ENCODE measurements at places on chromosomes 3 and 15.

GRCh38 chr15:28122038-28122949 is 23.2 kb upstream of the OCA2 start:
- DNase-seq, result no peak

- DNase-seq, result no peak
These were observed 97.9 kb downstream of the RORA start for GRCh38 chr15:61130950-61131942.

DNA sequence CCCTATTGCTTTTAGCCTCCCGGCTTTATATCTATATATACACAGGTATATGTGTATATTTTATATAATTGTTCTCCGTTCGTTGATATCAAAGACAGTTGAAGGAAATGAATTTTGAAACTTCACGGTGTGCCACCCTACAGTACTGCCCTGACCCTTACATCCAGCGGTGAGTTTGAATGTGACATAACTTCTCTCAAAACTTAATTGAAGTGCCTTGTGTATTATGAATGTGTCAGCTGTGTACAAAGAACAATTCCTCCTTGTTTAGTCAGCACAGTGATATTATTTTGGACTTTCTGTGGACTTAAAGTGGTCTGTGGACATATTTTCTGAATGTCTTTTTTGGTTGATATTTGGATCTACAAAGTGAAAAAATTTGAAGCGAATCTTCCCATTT is 220 bp downstream of the TP63 start:
- DNase-seq, result no peak

DNA sequence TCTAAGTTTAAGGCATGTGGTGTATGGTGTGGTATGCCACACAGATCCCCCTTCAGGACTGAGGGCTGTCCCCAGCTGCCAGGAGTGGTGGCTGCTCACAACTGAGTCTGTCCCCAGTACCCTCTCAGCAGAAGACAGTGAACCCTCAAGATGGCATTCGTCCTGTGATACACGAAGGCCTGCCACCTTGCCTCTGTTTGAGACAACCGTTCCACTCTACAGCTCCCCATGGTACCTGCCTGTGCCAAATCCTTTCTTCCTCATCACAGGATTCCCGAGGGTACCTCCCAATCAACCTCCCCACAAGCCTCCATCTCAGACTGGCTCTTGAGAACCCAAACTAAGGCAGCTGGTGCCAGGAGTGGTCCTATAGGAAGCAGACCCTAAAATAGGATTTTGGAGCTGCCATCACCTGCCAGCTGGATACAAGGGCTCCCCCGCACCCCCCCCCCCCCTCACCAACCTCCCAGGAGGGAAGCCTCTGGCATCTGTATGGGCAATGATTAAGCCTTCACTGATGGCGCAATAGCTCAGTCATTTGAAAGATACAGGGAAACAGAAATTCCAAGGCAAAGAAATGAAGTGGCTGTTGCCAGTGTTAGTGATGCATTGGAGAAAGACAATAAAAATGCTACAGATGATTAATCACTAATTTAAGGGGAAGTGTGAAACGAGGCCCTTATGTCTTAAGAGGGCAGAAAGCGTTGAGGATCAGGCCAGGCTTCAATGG is 230.0 kb upstream of the LYSMD4 start:
- DNase-seq, result no peak

- no peak for DNase-seq
These were observed 3.8 kb downstream of the SHOX2 start for GRCh38 chr3:158102242-158103080.

DNA sequence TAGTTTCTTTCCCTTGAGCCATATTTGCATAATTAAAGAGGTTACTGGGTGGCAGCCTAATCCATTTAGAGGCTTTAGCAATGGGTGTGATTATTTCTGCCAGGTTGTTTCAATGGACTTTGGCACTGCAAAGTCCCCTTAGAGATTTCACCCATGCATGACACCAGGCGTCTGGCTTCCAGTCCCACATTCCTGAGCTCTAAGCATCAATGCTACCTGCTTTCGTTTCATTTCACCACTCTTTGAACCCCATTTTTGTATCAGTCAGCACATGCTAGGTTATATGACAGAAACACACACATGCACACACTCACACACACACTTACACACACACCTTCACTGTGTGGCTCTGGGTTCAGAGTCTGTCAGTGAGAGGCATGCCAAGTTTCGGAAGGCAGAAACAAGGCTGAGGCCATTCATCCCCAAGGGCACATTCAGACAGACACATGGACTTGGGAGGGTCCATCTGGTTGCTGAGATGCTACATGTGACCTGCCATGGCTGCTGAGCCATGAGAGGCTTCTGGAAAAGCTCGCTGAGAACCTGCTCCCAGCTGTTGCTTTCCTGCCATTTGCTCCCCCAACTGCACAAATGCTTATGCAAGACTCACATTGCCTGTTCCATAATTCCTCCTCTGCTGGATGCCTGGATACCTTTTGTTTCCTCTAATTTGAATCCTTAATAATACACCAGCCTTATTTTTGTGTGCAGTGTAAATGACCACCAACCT is 354.1 kb downstream of the GABRG3 start:
- no peak for DNase-seq

DNA sequence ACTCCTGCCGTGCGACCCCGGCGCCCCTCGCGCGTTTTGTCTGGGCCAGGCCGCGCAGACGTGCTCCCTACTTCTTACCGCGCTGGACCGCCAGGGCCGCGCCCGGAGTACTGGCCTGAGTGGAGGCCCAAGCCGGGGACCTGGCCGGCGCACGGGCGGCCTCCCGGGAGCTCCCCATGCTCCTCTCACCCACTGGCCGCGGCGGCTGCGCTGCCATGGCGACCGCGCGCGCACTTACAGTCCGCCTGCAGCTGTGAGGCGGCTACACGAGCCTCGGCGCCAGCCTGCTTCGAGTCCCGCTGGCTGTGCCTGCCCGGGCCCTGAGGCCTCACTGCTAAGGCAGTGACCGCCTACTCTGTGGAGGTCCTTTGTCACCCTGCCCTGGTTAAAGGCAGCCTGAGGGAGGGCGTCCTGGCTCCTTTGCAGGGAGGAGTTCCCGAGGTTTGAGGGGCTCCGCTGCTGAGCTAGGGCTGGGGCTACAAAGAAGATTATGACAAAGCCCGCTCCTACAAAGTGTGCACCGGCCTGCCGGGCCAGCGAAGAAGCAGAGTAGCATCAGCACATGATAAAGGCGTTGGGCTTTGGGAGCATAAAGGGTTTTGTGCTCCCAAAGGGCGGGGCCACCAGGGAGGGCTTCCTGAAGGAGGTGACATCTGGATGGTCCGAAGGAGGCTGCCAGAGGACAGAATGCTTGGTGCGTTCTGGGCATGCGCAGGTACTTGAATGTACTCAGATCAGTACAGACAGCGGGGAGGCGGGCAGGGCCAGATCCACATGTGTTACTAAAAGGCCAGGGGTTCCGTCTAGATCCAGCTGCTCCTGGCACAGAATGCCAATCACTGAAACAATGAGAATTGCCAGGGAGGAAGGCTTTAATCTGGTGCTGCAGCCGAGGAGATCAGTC is at the start of the genes LRRC34 and LRRIQ4:
Gene LRRC34, minus strand, starts transcription at position 573 of the 904 bp plus-strand sequence. Its CDS starts 356 bp downstream, at position 217.
Gene LRRIQ4, plus strand, starts transcription at position 539 of the 904 bp plus-strand sequence. CDS start 9,052 bp downstream, outside the sequence.
- DNase-seq, result peak; percentile 53

DNA sequence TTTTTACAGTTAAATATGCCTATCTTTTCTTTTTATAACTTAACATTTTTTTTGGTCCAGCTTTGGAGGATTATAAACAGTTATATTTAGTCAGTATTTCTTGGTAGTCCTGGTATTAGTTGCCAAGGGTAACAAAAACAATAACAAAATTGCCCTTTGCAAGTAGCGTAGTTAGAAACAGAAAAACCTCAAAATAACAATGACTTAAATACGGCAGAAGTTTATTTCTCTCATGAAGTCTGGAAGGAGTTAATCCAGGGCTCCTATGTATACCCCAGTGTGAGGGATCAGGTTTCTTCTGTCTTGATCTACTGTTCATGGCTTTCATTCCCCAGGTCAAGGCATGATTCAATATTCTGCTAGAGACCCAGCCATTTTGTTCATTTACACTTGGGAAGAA is 14.1 kb upstream of the MYH15 start:
- no peak for DNase-seq

All from neuronal stem cell (in vitro differentiated cells).